ENCODE measurements at places on chromosomes 1 and 21.

GRCh38 chr1:52669696-52670095, 28.5 kb downstream of the COA7 start:
- DNase-seq: no peak

DNA sequence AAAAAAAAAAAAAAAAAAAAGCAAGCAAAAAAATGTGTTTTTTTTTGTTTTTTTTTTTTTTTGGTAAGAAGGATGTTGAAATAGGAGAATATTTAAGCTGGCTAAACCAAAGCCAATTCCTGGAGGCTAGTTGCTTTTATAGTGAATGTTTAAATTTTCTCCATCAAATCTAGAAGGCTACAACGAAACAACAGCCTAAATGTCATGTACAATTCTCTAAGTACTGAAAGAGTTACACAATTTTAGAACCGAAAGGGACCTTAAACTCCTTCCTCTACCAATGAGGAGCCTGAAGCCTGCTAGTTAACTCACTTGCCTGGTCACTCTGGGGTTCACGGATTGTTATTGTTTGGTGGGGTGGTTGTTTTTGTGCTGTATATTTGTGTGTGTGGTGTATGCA, 3.5 kb downstream of the WLS start:
- no peak for DNase-seq

GRCh38 chr1:81435175-81435574, 365.6 kb upstream of the ADGRL2 start:
- no peak for DNase-seq

DNA sequence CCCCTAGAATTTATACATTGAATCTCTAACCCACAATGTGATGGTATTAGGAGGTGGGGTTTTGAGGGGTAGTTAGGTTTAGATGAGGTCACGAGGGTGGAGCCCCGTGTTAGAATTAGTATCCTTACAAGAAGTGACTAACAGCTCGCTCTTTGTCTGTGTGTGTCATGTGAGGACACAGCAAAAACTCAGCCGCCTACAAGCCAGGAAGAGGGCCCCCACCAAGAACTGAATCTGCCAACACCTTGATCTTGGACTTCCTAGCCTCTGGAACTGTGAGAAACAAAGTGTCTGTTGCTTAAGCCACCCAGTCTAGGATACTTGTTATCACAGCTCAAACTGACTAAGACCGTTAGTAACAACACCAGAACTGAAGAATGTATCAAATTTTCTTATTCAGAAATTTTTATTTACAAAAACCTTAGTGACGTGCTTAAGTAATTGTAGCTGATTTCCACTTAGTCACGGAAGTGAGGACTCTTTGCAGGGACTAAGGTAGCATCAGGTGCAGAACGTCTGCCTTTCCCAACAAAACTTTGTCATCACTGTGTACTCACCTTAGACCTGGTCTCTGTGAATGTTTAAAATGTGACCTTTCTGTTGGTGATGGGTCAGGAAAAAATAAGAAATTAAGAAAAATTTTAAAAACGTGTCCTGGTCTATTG, 24.5 kb upstream of the LRRC8C start:
- DNase-seq: no peak

- no peak for DNase-seq
Measured at GRCh38 chr1:61078618-61079295, 3.6 kb upstream of the NFIA start.

DNA sequence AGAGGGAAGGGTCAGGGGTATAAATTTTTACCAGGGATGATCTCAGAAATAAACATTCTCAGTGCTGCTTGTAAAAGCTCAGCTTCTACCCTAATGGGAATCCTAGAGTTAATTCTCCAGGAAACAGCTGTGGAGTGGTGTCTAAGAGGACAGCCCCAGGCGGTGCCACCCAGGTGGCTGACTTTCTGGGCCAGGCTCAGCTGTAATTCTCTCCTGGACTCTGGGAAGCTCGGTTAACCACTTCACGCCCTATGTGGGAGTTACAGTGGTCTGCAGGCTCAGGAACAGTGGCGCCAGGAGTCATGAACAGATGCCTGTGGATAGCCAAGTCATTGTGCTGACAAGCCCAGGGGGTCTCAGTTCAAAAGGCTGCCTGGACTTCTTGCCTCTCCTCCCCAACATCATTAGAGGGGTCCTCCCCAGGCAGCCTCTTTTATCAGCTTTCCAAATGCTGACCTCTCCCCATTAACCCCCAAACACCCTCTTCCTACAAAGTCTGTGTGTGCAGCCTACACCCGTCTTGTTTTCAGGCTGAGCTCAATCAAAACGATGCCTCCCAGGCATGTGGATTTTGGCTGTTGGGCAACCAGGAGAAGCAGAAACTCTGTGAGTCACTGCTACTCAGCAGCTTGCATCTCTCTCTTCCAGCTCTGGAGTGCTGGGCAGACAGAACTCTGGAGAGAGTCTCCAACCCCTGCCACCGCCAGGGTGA, 1.2 kb downstream of the HHIPL2 start:
- peak; percentile 86 for DNase-seq

DNA sequence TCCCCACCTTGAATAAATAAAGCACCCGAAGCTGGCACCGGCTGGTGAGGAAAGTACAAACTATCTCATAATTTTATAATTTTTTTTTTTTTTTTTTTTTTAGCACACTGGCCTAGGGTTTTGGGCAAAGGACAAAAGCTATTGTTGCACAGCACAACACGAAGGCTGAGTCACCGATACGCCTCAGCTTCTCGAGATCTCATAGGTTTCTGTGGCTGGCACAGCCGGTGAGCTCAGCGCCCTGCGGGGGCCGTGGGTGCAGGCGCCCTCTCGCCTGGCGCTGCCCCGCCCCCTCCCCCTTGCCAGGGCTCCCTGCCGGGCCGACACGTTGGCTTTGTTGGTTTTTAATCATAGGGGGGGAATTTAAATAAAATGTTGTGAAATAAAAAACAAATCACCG, 17.2 kb downstream of the CASZ1 start:
- DNase-seq: peak; percentile 27

DNA sequence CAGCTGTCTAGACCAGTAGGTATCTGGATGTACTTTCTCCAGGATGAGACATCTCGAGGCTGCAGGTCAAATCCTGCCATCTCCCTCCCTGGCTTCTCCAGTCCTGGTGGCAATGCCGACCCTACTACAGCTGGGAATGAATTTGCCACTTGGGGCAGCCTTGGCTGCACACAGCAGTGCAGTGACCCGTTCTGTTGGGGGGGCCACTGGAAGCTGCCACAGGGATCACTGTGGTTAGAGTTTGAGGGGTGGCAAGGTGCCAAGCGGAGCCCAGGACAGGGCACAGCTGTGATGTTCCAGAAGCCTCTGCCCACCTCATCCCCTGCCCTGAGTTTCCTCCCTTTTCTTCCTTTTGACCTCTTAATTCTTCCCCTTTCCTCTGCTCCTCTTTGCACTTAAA, 17.1 kb downstream of the COL6A2 start:
- no peak for DNase-seq

- DNase-seq: no peak
Measured at GRCh38 chr1:94434365-94435045, 16.3 kb downstream of the ABCD3 start.

- DNase-seq: no peak
Measured at GRCh38 chr1:22857661-22858060, 115.0 kb downstream of the LACTBL1 start.

GRCh38 chr1:78291418-78291817, 199.4 kb upstream of the PTGFR start:
- DNase-seq: no peak

GRCh38 chr1:6519491-6519934, 28.0 kb upstream of the PLEKHG5 start:
- DNase-seq: no peak

DNA sequence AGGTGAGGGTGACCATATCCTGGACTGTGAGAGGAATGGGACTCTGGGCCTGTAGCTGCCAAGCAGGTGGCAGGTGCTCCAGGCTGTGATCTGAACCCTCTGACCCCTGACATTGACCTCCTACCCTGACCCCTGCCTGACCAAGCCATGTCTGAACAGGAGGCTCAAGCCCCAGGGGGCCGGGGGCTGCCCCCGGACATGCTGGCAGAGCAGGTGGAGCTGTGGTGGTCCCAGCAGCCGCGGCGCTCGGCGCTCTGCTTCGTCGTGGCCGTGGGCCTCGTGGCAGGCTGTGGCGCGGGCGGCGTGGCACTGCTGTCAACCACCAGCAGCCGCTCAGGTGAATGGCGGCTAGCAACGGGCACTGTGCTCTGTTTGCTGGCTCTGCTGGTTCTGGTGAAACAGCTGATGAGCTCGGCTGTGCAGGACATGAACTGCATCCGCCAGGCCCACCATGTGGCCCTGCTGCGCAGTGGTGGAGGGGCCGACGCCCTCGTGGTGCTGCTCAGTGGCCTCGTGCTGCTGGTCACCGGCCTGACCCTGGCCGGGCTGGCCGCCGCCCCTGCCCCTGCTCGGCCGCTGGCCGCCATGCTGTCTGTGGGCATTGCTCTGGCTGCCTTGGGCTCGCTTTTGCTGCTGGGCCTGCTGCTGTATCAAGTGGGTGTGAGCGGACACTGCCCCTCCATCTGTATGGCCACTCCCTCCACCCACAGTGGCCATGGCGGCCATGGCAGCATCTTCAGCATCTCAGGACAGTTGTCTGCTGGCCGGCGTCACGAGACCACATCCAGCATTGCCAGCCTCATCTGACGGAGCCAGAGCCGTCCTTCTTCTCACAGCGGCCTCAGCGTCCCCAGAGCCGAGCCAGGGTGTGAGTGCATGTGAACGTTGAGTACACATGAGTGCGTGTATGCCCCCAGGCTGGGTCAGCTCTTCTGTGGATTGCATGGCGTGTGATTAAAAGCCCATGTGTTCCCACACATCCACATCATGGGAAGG, 3.1 kb downstream of the TMEM125 start:
- no peak for DNase-seq

DNA sequence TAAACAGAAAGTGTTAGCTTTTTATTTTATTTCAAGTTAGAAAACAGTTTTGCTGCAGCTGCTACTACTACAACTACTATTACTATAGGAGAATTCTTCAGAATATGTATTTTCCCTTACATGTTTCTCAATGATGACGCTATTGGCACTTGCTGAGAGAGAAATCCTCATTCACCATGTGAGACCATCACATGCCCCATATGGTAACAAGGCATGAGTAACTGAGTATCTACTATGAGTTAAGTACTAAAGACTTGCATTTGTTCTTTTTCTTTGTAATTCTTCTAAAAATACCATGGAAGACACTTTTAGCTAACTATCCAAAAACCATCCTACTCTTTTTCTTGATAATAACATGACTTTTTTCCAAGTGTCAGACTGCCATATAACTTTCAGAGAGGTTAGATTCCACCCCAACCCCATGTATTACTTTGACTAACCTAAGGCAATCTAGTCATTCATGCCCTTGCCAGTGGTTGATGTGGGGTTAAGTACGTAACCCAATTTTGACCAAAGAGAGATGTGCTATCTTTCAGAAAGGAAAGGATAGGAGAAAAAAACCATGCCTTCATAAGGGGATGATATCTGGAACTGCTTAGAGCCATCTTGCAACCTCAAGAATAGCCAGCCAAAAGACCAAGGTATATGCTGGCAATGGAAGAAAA, 42.9 kb downstream of the COP1 start:
- no peak for DNase-seq

DNA sequence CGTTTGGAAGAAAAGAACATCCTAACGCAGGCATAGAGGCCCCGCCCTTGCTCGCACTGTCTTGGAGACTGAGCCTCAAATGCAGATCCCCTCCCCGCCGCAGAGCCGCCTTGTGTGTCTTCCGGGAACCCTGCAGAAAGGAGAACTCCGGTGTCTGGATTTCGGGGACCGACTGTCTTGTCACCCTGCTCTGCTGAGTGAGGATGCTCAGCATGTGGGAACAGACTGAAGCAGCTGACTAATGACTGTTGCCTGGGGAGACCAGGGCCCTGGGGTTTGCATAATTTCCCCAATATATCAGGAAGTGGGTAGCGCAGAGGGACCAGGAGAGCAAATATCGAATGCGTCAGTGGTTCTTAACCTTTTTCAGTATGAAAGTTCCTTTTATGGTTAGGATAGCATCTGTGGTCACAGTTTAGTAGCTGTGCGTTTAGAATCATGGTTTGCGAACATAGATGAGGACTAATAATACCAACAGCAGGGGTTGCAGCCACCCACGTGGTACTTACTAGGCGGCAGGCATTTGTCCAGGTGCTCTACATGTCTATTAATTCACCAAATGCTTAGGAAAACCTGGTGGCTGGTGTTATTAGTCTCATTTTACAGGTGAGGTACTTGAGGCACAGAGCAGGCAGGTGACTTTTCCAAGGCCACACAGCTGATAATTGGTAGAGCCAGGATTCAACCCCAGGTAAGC, 14.3 kb downstream of the GPR137B start:
- DNase-seq: no peak

DNA sequence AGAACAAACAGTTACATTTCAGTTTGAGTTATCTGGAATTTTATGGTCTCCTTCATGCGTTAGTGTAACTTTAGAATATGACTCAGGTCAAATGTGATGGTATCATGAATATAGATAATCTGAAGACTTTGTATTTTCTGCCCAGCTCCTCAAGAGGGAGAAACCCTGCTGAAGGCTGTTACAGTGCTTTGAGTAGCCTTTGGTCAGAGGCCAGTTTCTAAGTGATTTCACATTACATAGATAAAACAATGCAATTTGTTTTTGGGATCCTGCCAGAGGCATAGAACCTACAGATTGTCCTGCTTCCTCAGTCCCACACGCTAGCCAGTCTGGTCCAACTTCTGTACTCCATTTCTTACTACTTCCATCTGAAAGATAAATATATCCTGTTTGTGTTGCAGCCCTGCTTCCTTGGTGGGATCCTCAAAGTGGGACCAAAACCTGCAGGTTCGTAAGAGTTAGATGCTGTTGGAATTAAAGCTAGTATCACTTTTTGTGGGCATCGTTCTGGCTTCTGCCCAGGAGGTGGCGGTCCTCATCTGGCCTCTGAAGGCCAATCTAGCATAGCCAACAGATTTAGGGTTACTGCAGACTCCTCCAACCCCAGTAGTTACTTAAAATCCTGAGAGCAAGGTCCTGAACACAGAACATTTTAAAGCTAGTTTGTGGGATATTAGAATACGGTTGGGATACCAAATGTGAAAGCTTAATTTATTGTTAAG, 645.8 kb upstream of the USP24 start:
- DNase-seq: no peak

- peak; percentile 75 for DNase-seq
Measured at GRCh38 chr1:48916130-48917069, 139.7 kb upstream of the BEND5 start.

DNA sequence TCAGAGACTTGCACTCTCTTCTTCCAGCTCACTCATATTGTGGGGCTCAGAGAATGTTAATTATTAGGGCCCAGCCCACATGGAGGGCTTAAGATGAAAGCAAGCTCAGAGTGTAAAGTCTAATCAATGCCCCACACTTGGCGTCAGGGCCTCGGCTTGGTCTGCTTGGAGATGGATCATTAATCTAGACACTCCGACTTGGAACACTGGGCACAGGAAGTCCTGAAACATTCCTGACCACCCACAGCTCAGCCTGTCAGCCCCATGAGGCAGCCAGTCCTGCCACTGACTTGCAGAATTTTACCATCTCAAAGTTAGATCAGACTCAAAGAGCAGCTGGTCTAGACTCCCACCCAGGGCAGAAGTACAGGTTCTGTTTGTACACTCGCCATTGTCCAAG, 69.8 kb upstream of the TRABD2B start:
- no peak for DNase-seq

DNA sequence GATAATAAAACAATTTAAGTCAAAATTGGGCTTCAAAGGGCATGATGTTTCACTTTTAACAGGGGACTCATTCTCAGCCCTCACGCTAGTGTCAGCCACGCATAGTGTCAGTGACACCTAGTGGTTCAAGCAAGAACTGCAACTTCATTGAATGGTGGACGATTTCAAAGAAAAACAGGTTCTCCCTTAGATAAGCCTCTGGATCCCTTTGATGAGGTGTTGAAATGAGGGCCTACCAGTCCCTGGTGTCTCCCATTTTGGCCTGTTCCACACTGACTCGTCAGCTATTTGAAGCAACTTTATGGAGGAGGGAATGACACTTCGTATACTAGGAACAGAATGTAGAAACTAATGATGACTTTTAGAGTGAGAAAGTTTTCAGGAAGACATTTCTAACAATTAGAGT, 56.2 kb downstream of the FCRL5 start:
- DNase-seq: peak; percentile 54
